ENCODE measurements at places on chromosomes 2 and 18.

- no peak for DNase-seq
These were observed 27.7 kb upstream of the STRN start for GRCh38 chr2:36993841-36994620.

- no peak for DNase-seq
These were observed 68.6 kb downstream of the ZAP70 start for GRCh38 chr2:97781981-97782380.

GRCh38 chr2:226705133-226705886 lies 94.3 kb downstream of the IRS1 start:
- DNase-seq, result no peak

DNA sequence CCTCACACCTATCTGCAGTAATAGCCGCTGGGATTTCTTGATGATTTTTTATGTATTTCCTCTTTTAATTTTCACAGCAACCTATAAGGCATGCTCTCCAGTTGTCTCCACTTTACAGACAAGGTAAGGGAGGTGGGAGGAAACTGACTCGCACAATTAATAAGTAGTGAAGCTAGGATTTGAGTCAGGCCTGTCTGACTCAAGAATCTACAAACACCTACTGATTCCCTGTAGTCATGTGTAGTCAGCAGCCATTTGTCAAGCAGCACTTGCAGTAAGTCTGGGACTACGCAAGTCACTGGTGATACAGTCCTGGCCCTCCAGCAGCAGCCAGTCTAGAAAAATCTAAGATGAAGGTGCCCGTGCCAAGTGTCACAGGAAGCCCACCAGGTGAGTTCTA lies 193.6 kb upstream of the PKDCC start:
- DNase-seq, result no peak

- no peak for DNase-seq
These were observed 1.1 kb upstream of the RPL37A start for GRCh38 chr2:216497382-216498069.

Measured in stimulated activated CD4-positive, alpha-beta T cell treated with anti-CD3 and anti-CD28 coated beads, Interleukin-15, amount 100 ng/mL, for 1 hour (primary cell).